Stomach (tissue), 19 donors: ENCODE measurements at places on chromosomes 11 and 22. TPM values are rescaled to one million over a fixed set of nuclear protein-coding genes. Genes with fewer than 3 reads are reported as not detected.
A peak's percentile ranks its signal among the peaks of the same experiment; 100 is the strongest.

DNA sequence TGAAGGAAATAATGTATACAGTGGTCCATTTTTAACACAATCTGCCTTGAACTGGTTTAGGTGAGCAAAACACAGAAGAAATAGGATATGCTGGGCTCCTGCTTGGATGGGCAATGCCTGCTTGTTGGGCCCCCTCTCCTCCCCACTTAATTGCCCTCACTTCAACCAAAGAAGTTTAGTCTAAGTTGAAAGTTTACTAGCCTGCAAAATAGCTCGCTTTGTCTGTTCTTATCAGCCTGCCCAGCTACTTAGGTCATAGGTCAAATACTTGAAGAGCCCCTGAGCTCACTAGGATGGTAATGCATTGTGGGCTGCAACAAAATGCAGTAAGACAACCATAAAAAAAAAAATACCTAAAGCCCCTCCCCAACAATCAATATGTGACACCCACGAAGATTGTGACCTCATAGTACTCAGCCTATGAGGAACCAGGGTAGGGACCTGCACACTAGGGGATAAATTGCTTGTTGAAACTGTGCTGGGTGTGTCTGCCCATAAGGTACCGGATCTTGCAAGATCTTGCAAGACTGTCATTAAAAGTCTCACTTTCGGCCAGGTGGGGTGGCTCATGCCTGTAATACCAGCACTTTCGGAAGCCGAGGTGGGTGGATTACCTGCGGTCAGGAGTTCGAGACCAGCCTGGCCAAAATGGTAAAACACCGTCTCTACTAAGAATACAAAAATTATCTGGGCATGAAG, 10.9 kb downstream of the DRICH1 start:
- no peak for DNase-seq

PDE2A gene
- polyA plus RNA-seq: 17.8 TPM

RCE1 gene
- polyA plus RNA-seq: 9.7 TPM

DNA sequence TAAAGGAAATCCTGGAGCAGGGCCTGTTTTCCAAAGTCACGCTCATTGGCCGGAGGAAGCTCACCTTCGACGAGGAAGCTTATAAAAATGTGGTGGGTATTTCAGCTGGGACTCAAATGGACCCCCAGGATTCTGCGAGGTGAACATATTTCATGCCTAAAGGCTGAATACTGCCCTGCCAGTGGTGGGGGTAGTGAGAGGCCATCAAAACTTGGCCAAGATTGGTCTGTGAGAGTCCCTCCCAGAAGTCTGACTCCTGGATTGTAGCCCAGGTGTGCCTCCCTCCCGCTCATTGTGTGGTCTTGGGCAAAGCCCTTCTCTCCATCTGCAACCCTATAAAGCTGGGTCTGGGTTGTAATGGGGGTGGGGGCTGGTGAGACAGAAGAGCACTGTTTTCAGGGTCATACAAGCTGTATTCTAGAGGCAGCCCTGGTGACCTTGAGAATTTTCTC, 853 bp downstream of the HTATIP2 start:
- no peak for DNase-seq

DNA sequence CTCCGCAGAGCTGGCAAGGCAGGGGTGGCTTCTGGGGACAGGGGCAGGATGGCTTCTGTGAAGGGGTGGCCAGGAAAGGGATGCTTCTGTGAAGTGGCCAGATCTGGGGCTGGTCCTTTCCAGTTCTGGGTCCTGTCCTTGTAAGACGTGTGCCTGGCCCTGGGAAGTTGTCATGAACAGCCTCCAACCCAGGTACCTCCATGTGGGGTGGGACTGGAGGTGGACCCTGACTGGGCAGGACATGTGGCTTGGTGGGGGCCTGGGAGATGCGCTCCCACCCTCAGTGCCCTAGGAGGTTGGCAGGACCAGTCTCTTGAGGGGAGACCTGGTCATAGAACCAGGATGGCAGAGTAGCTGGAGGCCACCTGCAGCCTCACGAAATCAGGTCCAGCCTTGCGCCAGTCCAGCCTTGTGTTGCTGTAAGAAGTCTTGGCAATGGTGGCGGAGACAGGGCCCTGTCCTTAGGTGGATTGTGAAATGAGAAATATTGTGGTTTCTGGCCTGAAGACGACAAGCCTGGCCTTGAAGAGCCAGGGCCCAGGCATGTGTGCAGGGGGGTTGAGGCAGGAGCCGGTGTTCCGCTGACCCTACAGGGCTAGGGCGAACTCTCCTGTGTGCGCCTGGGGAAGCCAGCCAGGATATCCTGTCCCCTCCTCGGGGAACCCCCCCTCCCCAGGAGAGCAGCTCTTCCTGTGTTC, 2.6 kb downstream of the KCNQ1 start:
- no peak for DNase-seq

GRCh38 chr11:27150098-27150497, 109.5 kb downstream of the BBOX1 start:
- DNase-seq: no peak

DNA sequence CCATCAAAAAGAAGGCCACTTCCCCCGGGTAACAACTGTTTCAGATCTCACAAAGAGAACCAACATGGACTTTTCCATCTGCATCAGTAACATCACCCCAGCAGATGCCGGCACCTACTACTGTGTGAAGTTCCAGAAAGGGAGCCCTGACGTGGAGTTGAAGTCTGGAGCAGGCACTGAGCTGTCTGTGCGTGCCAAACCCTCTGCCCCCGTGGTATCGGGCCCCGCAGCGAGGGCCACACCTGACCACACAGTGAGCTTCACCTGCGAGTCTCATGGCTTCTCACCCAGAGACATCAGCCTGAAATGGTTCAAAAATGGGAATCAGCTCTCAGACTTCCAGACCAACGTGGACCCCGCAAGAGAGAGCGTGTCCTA, 3.7 kb downstream of the SEC14L6 start:
- DNase-seq: no peak

HBG2 gene
- polyA plus RNA-seq: not detected

DNA sequence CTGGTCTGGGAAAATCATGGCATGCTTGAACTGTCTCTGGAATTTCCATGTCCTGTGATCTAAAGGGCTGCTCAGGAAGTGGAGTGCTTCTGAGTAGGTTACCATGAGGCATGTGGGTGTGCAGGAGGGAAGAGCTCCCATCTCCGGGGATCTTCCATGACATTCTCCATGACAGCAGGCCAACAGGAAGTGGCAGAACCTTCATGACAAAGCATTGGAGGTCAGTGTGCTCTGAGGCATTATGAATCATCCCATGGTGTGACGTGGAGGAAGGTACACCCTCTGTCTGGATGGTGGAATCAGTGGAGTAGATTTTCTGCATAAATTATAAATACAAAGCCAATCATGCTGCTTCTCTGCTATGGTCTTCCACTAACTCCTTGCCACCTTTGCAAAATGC, 139.6 kb upstream of the E2F8 start:
- no peak for DNase-seq

KREMEN1 gene
- 10.0 TPM for polyA plus RNA-seq

SLC25A18 gene
- 3.1 TPM for polyA plus RNA-seq

LAYN gene
- 2.4 TPM for polyA plus RNA-seq

GRCh38 chr11:13446444-13446843, 16.6 kb downstream of the BTBD10 start:
- no peak for DNase-seq

GRCh38 chr11:250740-251299, 14.0 kb downstream of the PSMD13 start:
- peak; percentile 65 for DNase-seq

MUC2 gene
- not detected for polyA plus RNA-seq

DNA sequence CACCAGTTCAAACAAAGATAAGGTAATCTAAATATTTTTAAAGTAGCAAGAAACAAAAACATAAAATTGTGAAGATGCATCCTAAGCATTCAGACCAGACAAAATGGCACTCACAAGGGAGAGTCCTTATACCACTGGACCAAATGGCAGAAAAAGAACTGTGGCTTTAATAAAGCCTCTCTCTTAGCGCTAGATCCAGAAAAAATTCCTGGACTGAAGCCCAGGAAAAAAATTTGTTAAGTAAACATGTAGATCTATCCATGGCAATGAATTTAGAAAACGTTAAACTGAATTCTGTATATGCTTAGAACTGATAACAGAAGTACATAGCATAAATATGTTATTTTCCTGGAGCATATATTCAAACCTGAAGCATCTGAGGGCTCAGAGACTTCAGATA, 11.8 kb upstream of the CD59 start:
- DNase-seq: no peak

DNA sequence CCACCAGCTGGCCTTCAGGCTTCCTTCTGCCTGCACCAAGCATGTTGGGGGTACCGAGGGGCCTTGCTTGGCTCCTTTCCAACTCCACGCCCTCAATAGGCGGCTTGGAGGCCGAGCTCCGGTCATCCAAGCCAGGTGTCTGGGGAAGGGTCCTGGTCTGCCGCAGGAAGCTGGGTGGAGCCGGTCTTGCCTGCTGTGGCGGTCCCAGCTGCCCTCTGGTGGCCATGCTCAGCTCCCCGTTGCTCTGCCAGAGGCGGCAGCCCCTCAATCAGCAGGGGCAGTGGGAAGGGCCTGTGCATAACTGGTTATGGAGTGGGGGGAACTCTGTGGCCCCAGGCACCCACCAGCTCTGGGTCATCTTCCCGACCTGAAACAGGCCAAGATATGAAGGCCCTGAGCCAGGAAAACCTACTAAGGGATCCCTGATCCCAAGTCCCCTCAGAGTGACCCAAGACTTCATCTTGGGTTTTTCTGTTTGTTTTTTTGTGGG, 3.2 kb downstream of the ARVCF start:
- peak; percentile 91 for DNase-seq

DNA sequence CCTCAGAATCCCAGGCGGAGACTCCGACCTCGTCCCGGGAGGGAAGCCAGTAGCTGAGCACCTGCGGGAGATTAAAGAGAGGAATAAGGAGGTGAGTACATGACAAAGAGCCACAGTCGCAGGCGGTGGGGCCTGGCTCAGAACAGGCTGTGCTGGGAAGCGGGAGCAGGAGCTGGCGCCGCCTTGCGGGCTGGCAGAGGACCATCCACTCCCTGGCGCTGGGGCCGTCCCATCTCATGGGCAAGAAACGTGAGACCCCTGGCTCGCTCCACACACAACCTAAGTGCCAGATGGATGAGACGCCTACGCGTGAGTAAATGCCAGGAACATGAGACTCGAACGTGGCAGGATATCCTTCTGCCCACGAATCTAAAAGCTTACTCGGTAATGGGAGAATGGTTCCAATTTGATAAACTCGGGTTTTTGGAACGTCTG, 6.3 kb downstream of the CEND1 start:
- peak; percentile 89 for DNase-seq

SH3BP1 gene
- 9.5 TPM for polyA plus RNA-seq

DNA sequence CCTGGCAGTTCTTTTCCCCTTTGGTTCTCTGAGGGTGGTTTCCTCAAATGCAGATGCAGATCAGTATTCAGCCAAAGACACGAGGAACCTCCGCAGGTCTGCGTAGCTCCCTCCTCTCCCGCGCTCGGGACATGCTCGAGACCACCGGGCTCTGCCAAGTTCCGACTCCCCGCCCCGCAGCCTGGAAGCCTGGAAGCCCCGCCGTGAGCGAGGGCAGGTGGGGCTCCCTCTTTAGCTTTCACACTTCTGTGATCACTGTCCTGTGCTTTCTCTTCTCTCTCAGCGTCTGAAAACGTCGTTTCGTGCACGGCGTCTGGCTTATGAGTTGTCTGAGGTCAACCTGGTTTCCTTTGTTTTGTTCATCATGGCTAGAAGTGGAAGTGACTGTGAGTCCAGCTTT, 26.6 kb downstream of the ZBED4 start:
- DNase-seq: peak; percentile 20

- DNase-seq: no peak
Measured at GRCh38 chr11:18324381-18324780, 2.0 kb downstream of the GTF2H1 start.

DNA sequence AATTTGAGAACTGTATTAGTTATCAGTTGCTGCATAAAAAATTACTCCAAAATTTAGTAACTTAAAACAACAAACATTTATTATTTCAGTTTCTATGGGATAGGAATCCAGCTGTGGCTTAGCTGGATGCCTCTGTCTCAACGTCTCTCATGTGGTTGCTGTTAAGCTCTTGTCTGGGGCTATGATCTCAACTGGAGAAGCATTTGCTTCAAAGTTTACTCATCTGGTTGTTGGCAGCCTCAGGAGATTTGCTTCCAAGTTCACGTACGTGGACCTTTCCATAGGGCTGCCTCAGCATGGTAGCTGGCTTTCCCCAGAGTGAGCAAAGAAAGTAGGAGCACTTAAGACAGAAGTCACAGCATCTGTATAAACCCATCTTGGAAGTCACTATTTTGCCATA, 144.9 kb upstream of the SESN3 start:
- DNase-seq: no peak

PGA5 gene
- polyA plus RNA-seq: 1,014 TPM

ESAM gene
- 19.6 TPM for polyA plus RNA-seq

BSCL2 gene
- 92.6 TPM for polyA plus RNA-seq

DNA sequence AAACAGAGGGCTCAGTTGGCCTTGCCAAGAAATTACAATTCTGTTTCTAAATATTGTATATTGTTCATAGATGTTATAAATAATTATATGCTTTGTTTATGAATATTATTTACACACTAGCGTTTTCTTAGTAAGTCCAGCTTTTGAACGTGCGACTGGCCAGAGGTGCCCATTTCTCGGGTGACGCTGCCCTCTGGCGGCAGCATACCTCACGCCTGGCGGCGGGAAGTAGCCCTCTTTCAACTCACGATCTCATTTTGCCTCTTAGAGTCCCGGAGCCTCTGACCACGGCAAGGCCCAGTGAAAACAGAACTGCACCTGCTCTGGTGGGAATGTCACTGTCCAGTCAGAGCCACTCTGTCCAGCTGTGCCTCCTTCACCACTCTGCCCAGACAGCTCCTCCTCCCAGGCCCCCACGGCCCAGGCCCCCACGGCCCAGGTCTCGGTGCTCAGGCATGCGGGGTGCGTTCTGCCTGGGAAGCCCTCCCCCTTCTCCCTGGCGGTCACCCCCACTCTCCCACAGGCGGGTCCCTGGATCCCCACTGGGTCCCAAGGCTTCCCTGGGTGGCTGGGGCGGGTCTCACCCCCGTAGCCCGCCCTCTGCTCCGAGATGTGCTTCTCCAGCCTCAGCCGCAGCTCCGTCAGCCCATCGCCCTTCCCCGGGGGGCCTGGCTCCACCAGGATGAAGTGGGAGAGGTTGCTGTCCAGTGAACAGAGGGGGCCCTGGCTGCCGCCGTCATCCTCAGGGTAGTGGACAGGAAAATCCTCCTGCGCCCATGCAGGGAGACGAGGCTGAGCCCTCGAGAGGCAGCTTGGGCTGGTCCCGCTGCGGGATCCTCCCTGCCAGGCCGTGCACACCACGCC, 19.3 kb downstream of the TSSC4 start:
- DNase-seq: peak; percentile 84

- DNase-seq: no peak
Measured at GRCh38 chr11:95360377-95361075, 129.5 kb upstream of the SESN3 start.
